ENCODE measurements at places on chromosomes 1 and 21. TPM values are rescaled to one million over a fixed set of nuclear protein-coding genes. Genes with fewer than 3 reads are reported as not detected.

GPR89B gene
- polyA plus RNA-seq = 48.7 TPM

GRCh38 chr1:234262007-234262753 is 111.1 kb upstream of the COA6 start:
- no peak for DNase-seq

UBASH3A gene
- not detected for polyA plus RNA-seq

- DNase-seq = no peak
Measured at GRCh38 chr1:53964109-53964508, 18.0 kb downstream of the LRRC42 start.

DOCK7 gene
- polyA plus RNA-seq = 53.7 TPM

DNA sequence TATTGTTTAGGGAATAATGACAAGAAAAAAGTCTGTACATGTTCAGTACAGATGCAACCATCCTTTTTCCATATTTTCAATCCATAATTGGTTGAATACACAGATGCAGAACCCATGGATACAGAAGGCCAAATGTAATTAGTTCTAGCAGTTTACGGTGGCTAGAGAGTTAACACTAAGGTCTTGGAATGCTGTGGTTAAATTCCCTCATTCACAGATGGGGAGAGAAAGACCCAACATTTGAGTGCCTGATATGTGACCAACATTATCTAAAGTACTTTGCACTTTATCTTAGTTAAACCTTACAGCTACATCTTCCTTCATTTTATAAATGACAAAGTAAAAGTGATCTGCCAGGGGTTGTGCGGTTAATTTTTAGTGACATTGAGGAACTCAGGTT is 5.3 kb downstream of the SCMH1 start:
- no peak for DNase-seq

DNA sequence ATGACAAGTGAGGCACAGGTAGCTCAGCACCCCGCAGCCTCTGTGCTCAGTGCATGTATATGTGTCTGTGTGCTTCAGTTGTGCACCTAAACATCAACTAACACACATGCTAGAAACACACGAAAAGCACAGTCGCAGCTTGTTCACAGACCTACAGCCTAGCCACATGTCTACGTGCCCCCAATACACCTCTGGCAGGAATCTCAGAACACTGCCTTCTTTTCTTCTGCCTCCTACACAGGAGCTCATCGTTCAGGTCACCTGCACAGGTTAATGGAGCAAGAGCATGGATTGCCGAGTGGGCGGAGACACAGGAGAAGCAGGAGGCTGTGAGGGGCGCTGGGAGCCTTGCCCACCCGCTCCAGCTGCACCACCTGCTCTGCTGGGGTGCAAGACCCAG is 31.7 kb downstream of the CTNNBIP1 start:
- no peak for DNase-seq

EIF2D gene
- 90.1 TPM for polyA plus RNA-seq

GRCh38 chr1:15684468-15685291 is 560 bp downstream of the PLEKHM2 start:
- no peak for DNase-seq

- no peak for DNase-seq
Measured at GRCh38 chr1:23521588-23521987, 9.4 kb downstream of the E2F2 start.

GRCh38 chr1:76106719-76107235 is 32.2 kb downstream of the ST6GALNAC3 start:
- no peak for DNase-seq

- DNase-seq = no peak
Measured at GRCh38 chr21:34679051-34679450, 10.3 kb downstream of the CLIC6 start.

DNA sequence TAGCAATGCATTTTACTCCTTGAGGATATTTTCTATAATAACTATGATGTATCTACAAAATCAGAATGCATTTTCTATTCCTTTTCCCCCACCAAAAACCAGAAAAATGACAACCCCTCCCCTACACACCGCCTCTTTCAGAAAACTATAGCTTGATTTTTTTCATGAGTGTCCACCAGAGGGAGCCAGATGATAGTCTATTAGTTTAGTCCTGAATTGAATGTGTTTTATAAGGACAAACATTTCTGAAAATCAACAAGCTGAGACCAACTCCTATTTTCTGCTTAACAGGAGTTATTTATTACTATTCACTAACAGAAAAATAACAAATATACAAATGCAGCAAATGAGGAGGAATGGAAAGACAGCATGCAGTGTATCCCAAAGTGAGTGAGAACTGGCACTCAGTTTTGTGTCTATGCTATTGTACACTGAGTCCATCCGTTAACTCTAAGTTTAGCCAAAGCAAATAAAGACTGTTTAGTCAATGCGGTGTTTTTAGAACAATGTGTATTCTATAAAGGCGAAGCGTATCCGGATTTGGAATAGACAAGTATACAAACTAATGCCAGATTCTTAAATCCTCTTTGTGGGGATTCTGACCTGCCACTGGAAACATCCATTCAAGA is 182.6 kb downstream of the VAV3 start:
- DNase-seq = no peak

COP1 gene
- polyA plus RNA-seq = 50.6 TPM

B3GALT5 gene
- polyA plus RNA-seq = 1.6 TPM

NUP210L gene
- 0.11 TPM for polyA plus RNA-seq

DNA sequence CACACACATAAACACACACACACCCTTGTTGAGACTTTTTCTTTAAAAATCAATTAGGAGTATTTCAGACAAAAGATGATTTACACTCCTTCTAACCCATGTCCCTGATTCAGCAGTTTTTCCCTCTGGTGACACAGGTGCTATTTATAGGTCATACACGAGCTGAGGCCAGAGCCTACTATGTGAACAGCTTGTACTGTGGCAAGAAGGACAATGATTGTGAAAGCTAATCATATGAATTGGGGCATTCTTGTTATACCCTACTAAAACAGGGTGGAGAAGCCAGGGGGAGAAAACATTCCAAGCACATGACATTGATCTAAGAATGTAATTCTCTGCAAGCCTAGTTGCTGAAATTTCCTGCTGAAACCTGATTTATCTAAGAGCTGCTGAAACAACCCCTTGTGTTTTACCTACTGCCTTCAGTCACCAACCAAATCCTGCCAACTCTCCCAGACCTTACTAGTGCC is 60.3 kb downstream of the XCL1 start:
- no peak for DNase-seq

DNA sequence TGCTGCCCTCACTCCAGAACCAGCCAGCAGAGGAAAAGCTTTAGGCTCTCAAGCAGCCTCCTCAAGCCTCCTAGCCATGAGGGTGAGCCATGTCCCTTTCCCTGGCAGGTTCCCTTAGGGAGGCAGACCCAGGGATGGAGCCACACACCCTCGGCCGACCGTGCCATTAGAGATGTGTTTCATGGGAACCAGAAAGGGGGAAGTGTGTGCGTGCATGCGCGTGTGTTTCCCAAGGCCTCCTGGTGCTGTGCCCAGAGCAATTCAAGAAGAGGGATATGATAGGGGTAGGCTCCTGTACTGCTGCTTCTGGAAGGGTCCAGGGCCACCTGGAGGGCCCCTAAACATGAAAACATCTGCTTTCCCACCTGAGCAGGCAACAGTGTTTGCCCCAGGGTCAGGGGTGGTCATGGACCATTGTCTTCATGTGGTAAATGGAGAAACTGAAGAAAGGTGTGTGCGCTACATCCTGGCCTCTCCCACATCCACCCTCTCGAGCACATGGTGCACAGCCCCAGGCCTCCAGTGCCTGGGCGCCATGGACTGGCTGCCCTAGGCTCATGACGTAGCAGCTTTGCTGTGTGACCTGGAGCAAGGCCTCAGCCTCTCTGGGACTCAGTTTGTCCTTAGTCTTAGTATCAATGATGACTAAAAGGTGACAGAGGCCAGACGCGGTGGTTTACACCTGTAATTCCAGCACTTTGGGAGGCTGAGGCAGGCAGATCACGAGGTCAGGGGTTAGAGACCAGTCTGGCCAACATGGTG is 48.1 kb downstream of the SYF2 start:
- no peak for DNase-seq

Measured in left renal cortex interstitium (tissue), 4 donors.